ENCODE measurements at places on chromosomes 4 and X. TPM values are rescaled to one million over a fixed set of nuclear protein-coding genes. Genes with fewer than 3 reads are reported as not detected.

DNA sequence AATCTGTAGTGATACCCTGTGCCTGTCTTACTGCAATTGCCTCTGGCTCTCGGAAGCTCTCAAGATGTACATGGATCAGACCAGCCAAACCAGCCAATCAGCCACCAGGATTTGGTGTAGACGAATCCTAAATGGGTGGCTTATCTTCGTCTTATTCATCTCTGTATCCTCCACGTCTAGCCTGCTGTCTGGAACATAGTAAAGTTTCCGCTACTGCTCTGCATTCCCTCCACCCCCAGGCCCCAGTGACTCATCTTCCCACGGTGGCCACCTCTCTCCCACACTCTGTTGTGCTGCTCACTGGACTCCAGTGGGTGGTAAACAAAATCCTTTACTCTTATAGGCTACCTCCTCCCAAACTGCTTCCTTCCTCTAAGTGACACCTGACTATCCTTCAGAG is 37.8 kb downstream of the SEPTIN6 start:
- DNase-seq: no peak
- H3K4me3 ChIP-seq: no peak overlapping the region
- H3K36me3 ChIP-seq: no peaks in the 10 kb centered on the region
- no peaks in the 10 kb centered on the region for H3K4me1 ChIP-seq
- no peaks in the 10 kb centered on the region for H3K27me3 ChIP-seq
- H3K27ac ChIP-seq: no peak overlapping the region

GRCh38 chrX:29555465-29556091 is 659.8 kb upstream of the MAGEB2 start:
- H3K27ac ChIP-seq: no peak overlapping the region
- no peaks in the 10 kb centered on the region for H3K36me3 ChIP-seq
- no peak for DNase-seq
- no peaks in the 10 kb centered on the region for H3K4me1 ChIP-seq
- no peak overlapping the region for H3K4me3 ChIP-seq

- no peaks in the 10 kb centered on the region for H3K4me1 ChIP-seq
- H3K27me3 ChIP-seq: no peaks in the 10 kb centered on the region
- H3K4me3 ChIP-seq: no peak overlapping the region
- no peaks in the 10 kb centered on the region for H3K36me3 ChIP-seq
- H3K27ac ChIP-seq: no peak overlapping the region
These were observed 79.1 kb downstream of the DOCK11 start for GRCh38 chrX:118574666-118575065.

DNA sequence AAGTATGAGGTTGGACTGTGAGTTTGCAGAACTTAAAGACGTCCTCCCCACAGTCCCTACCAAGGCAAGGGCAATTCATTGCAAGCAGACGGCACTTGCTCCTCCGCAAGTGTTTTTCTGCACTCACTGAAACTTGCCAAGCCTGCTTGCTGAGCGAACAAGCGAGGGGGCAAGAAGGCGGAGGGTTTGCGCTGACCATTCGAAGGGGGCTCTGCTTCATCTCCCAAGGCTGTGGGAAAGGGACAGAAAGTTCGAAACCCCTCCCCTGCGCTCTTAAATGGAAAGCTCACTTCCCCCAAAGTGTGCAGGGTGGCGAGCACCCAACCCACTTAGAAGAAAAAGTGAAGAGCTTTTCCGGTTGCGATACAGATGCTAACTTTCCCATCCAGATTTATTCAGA is 1.4 kb downstream of the MID1 start:
- H3K4me3 ChIP-seq: peak overlapping the region; percentile 56
- H3K27ac ChIP-seq: peak overlapping the region; percentile 85
- no peak for DNase-seq
- peaks cover 43% of the 10 kb centered on the region for H3K4me1 ChIP-seq
- H3K27me3 ChIP-seq: no peaks in the 10 kb centered on the region

DNA sequence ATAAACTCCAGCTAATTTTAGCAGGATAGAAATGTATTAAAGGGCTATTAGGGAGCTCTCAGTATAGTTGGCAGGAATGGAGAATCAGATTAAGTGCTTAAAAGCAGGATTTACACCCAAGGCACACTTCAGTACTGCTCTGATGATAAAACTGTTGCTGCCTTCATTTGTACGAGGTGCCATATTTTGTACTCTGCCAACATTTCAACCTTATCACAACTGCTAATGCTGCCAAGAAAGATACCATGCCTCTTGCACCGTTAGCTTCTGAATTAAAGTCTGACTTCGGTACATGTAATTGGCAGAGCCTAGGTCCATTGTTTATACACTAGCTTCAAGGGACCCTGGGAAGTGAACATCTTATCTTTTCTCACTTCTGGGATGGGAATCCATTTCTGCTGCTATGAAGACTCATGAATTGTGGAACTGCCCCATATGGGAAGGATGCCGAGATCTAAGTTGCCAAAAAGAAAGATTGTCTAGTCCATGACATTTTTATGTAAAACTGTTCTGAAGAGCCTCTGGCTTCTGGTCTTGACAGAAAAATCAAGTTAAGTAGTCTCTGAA is 624.0 kb upstream of the IGFBP7 start:
- H3K4me1 ChIP-seq: no peaks in the 10 kb centered on the region
- H3K4me3 ChIP-seq: no peak overlapping the region
- H3K27ac ChIP-seq: no peak overlapping the region

DNA sequence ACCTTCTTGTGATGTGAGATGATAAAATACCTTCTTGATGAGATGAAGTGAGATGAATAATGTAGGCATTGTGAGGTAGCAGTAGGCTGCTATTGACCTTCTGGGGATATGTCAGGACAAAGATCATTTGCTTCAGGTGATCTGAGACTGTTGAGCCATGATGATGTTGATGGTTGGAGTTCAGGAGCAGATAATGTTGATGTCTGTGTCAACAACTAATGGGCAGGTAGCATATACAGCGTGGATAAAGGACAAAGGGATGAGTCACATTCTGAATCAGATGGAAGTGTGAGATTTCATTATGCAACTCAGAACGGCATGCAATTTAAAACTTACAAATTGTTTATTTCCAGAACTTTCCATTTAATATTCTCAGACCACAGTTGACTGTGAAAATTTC is 57.3 kb downstream of the RAP1GDS1 start:
- no peaks in the 10 kb centered on the region for H3K27me3 ChIP-seq
- no peaks in the 10 kb centered on the region for H3K36me3 ChIP-seq
- H3K4me1 ChIP-seq: no peaks in the 10 kb centered on the region
- H3K4me3 ChIP-seq: no peak overlapping the region
- H3K27ac ChIP-seq: no peak overlapping the region

DNA sequence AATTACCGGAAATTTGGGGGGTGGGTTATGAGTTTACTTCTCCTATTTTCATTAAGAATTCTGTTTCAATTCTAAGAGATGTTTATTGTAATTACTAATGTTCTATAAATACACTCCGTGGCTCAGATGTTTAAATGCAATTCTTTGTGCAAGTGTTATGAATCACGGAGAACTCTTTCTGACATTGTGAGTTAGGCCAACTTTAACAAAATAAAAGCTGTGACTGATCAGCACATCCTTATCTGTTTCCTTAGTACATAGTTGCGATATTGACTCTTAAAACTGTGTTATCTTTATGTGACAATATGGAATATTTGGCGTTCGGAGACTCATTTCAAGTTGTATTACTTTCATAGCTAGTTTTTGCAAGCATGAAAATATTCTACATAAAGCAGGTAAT is 902 bp downstream of the KLHL4 start:
- no peaks in the 10 kb centered on the region for H3K36me3 ChIP-seq
- H3K27ac ChIP-seq: no peak overlapping the region
- no peak overlapping the region for H3K4me3 ChIP-seq

DNA sequence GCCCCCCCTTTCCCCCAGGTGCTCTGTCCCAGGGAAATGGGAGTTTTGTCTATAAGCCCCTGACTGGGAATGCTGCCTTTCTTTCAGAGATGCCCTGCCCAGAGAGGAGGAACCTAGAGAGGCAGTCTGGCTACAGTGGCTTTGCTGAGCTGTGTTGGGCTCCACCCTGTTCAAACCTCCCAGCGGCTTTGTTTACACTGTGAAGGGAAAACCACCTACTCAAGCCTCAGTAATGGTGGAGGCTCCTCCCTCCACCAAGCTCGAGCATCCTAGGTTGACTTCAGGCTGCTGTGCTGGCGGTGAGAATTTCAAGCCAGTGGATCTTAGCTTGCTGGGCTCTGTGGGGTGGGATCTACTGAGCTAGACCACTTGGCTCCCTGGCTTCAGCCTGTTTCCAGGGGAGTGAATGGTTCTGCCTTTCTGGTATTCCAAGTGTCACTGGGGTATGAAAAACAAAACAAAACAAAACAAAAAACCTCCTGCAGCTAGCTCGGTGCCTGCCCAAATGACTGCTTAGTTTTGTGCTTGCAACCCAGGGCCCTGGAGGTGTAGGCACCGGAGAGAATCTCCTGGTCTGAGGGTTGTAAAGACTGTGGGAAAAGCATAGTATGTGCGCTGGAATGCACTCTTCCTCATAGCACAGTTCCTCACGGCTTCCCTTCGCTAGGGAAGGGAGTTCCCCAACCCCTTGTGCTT is 41.7 kb downstream of the ITM2A start:
- H3K36me3 ChIP-seq: no peaks in the 10 kb centered on the region
- DNase-seq: no peak
- H3K4me1 ChIP-seq: no peaks in the 10 kb centered on the region
- H3K27ac ChIP-seq: no peak overlapping the region
- no peak overlapping the region for H3K4me3 ChIP-seq

DNA sequence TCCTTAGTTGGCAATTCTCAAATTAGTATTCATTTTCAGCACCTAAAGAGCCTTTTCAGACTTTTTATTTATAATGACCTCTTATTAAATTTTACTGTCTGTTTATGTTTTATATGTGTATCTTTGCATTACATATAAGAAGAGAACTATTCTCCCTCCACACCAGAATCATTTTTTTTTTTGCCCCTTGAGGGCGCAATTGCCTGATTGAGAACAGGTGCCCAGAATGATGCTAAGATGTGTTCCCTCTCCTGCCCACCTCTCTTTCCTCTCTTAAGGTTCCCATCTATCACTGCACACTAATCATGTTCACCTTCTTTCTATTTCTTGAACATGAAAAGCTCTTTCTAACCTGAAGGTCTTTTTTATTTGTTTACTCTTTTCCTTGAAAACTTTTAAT is 44.2 kb upstream of the ADAM29 start:
- H3K27ac ChIP-seq: no peak overlapping the region
- no peaks in the 10 kb centered on the region for H3K4me1 ChIP-seq
- DNase-seq: no peak
- H3K4me3 ChIP-seq: no peak overlapping the region
- H3K36me3 ChIP-seq: no peaks in the 10 kb centered on the region

DNA sequence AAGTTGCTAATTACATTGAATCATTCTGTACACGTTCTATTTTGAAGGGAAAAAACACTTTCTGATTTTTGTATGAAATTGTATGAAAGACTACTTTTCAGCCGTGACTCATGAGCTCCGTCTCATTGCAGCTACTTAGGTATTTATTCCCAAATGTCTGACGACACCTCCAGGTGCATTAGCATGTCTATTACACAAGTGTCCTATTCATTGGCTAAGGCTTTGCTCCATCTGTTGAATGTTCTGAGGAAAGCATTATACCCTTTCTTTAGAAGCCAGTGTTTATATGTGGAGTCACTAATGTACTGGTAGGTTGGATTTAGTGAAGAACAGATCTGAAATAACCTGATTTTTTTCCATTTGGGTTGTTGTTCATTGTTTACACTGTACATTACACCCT is 51.8 kb downstream of the MAP7D3 start:
- H3K4me3 ChIP-seq: no peak overlapping the region
- DNase-seq: no peak
- H3K4me1 ChIP-seq: peaks cover 20% of the 10 kb centered on the region
- no peaks in the 10 kb centered on the region for H3K27me3 ChIP-seq
- peak overlapping the region; percentile 71 for H3K27ac ChIP-seq

DNA sequence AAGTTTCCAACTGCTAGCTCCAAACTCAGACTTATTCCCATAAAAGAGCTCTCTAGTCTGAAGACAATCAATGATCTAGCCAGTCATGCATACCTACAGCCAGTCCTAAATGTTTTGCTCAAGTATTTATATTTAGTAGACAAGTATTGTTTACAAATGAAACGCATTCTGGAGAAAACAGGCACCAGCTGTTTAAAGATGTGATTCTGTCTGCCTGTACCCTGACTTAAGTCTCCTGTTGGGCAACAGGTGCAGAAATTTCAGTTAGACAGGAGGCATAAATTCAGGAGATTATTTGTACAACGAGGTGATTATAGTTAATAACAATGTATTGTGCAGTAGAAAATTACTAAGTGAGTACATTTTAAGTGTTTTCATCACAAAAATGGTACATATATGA is 28.9 kb downstream of the LNX1 start:
- H3K4me1 ChIP-seq: peaks cover 26% of the 10 kb centered on the region
- H3K36me3 ChIP-seq: no peaks in the 10 kb centered on the region
- no peaks in the 10 kb centered on the region for H3K27me3 ChIP-seq
- no peak overlapping the region for H3K4me3 ChIP-seq
- H3K27ac ChIP-seq: no peak overlapping the region

GRCh38 chr4:32569861-32570260 is 1849.7 kb downstream of the PCDH7 start:
- H3K4me3 ChIP-seq: no peak overlapping the region
- no peaks in the 10 kb centered on the region for H3K36me3 ChIP-seq
- H3K4me1 ChIP-seq: no peaks in the 10 kb centered on the region
- no peak overlapping the region for H3K27ac ChIP-seq
- no peaks in the 10 kb centered on the region for H3K27me3 ChIP-seq

DNA sequence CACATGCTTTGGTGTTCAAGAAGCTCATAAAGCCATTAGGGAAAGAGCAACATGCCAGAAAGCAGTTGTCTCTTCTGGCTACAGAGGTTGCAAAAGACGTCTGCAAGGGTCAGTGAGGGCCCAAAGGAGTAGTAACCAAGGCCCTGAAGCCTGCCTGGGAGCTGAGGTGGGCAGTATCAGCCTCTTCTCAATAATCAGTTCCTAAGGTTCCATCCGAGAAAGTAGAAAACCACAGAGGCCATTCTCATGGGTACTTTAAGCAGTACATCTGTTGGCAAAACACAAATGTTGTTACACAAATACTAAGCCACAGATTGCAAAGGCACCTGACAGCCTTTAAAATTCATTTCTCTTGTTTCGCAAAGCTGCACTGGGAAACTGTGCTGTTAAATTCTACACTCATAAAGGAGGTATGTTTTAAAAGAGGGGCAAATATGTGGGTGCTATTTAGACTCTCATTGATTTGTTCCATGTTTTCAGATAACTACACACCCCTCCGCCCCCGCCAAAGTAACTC is 37.7 kb downstream of the MECP2 start:
- peaks cover 14% of the 10 kb centered on the region for H3K4me1 ChIP-seq
- no peak for DNase-seq
- H3K4me3 ChIP-seq: no peak overlapping the region

- H3K4me3 ChIP-seq: no peak overlapping the region
- H3K27ac ChIP-seq: no peak overlapping the region
- H3K36me3 ChIP-seq: no peaks in the 10 kb centered on the region
- H3K27me3 ChIP-seq: no peaks in the 10 kb centered on the region
- H3K4me1 ChIP-seq: no peaks in the 10 kb centered on the region
These were observed 8.0 kb downstream of the GPM6B start for GRCh38 chrX:13808865-13809264.

The VSIG4 gene
- total RNA-seq: 84.3 TPM

The USP38 gene
- total RNA-seq: 16.2 TPM

The ARMCX5 gene
- total RNA-seq: 12.1 TPM

The XK gene
- total RNA-seq: 3.1 TPM

The TAF9B gene
- total RNA-seq: 6.6 TPM

The SMS gene
- total RNA-seq: 32.0 TPM

The RRH gene
- 0.18 TPM for total RNA-seq

The DGKK gene
- not detected for total RNA-seq
